ENCODE measurements at places on chromosomes 6 and 20.

DNA sequence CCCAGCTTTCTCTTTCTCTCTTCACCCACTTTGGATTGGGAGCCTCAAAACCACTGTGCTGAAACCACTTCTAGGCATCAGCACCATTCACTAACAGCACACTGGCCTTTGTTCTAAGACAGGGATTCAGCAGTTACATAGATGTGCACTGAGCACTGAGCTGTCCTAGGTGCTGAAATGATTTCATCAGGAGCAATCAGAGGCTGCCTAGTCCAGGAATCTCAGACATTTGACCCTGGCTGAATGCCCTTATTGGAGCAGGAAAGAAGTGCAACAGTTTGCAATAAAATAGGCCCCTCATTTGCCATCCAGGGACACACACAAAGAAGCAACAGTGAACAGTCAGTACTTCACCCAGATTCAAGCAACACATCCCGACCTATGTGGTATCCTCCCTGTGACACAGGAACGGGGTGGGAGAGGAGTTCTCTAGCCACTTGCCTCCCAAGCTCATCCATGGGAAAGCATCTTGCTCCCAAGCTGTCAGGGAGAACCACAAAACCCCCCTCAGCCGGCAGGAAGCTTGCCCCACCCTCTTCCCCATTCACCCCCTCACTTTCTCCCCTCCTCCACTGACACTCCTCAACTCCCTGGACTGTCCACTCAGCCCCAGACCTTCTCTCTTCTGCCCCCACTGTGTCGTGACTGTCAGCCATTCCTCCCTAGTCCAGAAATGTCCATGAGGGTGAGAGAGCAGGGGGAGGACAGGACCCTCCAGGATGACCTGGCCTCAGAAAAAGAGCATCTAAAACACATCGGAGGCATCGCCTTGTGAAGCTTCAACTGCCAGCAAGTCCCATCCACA lies 304.4 kb downstream of the PREX1 start:
- DNase-seq, result peak; percentile 90

DNA sequence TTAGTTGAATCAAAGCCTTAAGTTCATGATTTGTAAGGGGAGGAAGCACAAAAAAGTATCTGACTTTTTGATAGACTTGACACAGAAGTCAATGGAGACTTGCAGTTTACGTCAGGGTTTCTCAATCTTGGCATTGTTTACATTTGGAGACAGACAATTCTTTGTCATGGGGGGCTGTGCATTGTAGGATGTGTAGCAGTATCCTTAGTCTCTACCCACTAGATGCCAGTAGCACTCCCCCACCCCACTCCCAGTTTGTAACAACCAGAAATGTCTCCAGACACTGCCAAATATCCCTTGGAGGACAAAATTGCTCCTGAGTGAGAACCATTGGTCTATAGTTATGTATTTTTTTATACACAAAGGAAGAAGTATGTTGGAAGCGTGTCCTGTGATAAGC lies 434.1 kb downstream of the RFPL4B start:
- no peak for DNase-seq

- DNase-seq, result no peak
Observed at GRCh38 chr6:132236281-132236680, 165.0 kb downstream of the MOXD1 start.

DNA sequence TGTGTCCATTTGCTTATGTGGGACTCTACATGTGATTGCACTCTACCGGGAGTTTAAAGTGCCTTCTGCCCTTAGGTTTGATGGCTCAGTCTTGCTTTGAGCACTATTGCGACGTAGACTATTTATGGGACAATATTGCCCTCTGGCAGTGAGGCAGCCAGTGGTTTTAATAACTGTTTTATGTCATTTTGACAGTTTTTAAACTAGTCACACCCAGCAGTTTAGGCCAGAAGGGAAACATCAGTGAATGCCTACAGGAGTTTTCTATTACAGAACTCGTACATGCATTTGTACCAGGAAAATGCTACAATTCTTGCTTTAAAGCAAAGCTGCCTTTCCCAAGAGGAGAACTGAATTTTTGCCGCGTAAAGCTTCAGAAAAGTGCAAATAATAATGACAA lies 813.7 kb downstream of the KIF16B start:
- DNase-seq, result no peak

- no peak for DNase-seq
Observed at GRCh38 chr6:119183457-119183856, 105.0 kb upstream of the FAM184A start.

DNA sequence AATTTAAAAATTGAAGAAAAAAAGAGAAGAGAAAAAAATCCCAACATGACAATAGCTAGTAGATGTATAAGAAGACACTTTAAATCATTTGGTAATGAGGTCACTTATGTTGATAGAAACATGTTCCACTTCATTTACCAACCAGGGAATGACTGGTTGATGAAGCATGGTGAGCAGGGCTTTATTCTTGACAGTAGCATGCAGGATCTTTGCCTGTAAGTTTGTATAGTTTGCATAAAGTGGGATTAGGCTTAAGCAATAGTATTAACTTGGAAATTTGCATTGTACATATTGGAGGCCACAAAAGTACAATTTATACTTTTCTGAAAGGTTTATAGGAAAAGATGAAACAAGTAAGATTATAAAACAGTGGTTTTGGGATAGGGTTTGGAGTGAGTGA lies 67.0 kb downstream of the NOX3 start:
- DNase-seq, result no peak

GRCh38 chr6:6002005-6002847 lies 4.5 kb downstream of the NRN1 start:
- DNase-seq, result peak; percentile 39

- no peak for DNase-seq
Observed at GRCh38 chr6:24223115-24223919, 97.3 kb downstream of the NRSN1 start.

DNA sequence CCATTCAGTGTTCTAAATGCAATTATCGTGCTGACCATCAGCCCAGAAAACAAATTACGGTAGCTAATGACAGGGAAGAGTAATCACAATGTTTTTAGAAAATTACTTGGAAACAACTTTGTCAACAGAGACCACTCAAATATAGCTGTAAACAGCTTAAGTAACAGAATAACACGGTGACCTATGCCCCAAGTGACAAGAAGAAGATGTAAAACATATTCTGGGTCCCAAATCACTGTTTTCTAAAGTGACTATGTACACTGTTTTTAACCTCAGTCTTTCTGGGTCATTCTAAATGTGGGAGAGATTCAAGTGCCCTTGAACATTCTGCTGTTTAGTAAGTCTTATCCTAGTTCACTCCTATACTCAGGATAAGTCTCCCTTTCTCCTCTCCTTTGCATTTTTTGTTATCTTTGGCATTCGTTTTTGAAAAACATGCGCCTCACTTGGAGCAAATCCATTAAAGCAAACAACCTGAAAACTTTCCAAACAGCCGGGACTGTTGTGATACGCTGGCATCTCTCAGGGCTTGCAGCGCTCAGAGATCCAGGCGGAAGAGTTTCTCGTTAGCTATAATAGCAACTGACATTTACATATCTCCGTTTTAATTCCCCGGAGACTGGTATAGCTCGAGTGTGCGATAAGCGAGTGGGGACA lies 114.5 kb upstream of the SOX4 start:
- DNase-seq, result no peak

- DNase-seq, result no peak
Observed at GRCh38 chr6:90146921-90147649, 149.6 kb downstream of the BACH2 start.

GRCh38 chr20:44405785-44406571 lies 50.5 kb downstream of the HNF4A start:
- DNase-seq, result no peak

DNA sequence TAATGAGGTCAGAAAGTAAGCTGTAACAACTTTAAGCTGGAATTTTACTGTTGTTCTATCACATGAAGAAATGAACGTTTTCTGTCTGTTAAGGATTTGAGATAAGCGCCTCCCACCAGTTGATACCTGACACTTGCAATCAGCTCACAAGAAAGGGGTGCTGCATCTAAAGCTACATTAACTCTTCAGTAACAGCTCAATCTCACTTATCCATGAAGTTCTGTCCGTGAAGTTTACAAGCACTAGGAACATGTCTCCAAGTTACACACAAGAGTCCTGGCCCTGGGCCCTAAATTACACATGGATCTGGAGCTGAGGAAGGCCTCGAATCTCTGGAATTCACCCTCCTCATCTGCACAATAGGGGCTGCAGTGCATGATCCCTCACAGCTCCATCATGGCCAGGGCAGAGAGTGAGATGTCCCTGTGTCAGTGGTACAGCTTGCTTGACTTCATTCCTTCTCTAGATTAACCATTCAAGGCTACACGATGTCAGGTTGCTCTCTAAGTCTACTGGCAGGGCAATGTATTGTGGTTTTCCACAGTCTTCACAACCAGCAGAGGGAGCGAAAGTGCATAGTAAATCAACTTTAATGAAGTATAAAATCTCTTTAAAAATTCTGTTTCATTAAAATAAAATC lies 182.4 kb upstream of the MCHR2 start:
- peak; percentile 16 for DNase-seq

DNA sequence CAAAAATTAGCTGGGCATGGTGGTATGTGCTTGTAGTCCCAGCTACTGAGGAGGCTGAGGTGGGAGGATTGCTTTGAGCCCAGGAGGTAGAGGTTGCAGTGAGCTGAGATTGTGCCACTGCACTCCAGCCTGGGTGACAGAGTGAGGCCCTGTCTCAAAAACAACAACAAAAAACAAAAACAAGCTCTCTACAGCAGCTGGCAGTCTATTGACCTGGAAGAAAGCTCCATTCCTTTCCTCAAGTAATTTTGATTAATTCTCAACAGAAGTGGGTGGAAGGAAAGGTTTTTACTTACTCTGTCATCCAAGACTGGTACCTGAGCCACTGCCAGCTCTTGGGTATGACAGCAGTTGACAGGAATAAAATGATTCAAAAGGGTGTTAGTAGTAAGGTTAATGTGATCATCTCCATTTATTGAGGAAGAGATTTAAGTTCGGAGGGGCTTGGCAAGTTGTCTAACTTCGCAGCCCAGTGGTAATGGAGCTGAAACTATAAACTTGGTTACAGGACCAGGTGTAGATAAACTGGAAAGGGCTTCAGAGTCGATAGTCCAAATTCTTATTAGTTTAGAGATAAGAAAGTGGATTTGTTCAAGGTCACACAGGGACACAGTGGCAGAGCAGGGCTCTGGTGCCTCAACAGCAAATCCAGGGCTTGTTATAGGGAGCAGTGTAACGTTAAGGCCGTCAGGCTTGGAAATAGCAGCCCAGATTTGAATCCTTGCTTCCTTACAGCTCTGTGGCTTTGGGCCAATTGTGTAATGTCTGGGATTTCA lies 14.8 kb downstream of the SRSF3 start:
- DNase-seq, result no peak

GRCh38 chr6:1313767-1314503 lies 2.0 kb downstream of the FOXQ1 start:
- DNase-seq, result peak; percentile 89

DNA sequence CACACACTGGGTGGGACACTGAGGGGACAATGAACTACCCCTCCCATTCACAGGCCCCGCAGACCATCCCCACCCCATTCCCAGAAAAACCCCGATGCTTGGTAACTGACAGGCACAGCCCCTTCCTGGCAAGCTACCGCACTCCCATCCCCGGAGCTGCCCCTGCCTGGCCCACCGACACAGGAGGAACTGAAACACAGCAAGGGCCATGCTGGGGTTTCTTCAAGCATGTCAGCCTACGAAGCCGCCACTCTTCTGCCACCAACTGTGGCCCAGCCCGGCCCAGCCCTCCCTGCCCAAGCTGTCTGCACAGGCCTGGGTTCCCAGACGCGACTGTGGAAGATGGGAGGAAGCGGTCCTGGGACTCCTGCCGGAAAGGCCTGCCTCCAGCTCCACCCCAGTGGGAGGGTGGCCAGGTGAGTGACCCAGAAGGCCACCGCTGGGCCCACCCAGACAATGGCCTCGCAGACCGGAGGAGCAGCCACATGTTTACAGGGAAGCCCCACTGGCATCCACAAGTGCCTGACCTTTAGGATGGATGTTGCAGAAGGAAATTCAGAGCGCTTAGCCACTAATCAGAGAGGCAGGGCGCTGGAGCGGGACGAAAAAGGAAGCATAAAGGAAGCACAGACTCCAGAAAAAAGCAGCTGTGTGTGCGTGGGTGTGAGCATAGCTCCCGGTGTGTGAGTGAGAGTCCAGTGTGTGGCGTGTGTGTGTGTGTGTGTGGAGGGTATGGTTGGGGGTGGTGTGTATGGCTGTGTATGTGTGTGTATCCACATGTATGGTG lies 91.6 kb downstream of the PRND start:
- DNase-seq, result peak; percentile 27

DNA sequence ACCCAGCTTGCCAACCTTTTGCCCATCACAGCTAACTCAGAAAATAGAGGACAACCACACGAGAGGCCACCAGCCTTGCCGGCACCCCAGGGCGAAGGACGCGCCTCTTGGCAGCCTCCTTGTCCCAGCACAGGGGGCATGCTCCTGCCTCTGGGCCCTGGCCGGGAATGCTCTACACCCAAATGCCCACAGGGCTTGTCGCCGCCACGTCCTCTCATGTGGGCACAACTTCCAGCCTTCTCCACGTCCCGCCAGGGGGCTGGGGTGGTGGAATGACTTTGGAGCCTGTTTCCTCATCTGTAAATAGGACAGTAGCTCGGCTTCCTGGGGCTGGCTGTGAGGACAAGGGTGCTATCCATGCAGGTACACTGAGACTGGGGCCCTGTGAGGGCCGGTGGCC lies 152.4 kb upstream of the MLN start:
- no peak for DNase-seq

DNA sequence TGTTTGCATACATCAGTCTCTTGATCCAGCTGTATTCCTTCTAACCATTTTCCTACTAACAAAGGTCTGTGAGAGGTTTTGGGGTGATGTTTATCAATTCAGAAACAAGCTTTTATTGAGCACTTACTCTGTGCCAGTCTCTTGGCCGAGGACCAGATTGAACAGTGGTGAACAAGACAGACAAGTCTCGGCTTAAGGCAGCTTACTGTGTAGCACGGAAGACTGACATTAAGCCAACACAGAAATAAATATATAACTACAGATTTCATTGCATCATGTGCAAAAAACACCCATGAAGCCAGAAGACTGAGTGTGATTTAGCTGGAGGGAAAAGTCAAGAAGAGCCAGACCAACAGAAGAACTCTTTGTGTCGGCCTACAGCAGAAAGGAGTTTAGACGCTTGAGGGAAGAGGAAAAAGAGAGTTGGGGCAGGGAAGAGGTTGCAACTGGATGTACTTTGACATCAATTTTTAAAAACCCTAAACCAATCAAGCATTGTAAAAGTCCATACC lies 549.6 kb upstream of the CITED2 start:
- no peak for DNase-seq

DNA sequence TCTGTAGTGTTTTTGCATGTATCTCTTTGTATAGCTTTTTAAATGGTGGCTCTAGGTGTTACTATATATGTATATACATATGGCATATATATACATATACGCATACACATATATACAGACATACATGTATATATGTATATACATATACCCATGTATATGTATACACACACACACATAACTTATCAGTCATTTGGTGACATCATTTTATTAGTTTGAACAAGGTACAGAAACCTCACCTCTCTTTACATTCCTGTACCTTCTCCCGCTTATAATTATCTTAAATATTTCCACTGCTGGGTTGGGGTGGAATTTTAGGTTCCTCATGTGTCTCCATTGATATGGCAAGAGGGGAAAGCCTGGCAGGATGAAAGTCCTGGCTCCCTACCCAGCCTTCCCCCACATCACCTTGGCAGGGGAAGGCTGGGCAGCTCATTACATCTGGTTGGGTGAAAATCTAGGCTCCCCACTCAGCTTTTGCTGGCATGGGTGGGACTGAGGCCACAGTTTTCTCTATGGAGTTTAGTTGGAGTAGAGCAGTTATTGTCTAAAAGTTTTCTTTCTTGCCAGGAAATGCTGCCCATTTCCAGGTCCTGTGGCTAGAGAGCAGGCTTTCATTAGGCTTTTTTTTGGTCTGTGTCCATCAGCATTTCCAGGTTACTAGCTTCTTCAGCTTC lies 7.6 kb downstream of the GLO1 start:
- no peak for DNase-seq
